Activated CD4-positive, alpha-beta memory T cell treated with anti-CD3 and anti-CD28 coated beads, Interleukin-2, amount 10 ng/mL, durations not matched to agents 7 days and 5 days (primary cell): ENCODE measurements at places on chromosomes 2 and 18. TPM values are rescaled to one million over a fixed set of nuclear protein-coding genes. Genes with fewer than 3 reads are reported as not detected.

The MBD1 gene
- 106 TPM for total RNA-seq

DNA sequence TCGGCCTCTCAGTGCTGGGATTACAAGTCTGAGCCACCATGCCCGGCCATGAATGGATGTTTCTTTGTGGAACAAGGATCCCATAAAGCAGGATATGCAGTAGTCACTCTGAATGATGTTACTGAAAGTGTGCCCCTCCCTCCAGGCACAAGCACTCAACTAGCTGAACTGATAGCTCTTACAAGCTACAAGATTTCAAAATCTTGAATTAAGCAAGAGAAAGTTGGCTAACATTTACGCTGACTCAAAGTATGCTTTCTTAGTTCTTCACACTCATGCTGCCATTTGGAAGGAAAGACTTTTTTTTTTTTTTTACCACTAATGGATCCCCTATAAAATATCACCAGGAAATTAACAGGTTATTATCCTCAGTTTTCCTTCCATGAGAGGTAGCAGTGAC is 549.0 kb upstream of the PKDCC start:
- DNase-seq = no peak

DNA sequence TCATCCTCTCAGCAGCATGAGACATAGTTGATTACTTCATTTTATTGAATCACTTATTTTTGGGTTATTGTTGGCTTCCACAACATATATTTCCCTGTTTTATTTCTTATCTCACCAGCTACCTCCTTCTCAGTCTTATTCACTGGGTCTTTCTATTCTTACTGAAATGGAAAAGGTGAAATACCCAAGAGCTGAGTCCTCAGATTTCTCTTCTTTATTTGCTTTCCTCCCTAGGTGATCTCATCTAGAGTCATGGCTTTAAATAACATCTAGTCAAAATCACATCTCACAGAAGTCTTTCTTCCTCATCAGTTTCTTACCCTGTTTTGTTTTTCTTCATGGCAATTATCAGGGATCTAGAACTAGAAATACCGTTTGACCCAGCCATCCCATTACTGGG is 105.0 kb upstream of the RBBP8 start:
- no peak for DNase-seq

- DNase-seq = no peak
Observed at GRCh38 chr2:17958466-17959092, 80.1 kb downstream of the KCNS3 start.

DNA sequence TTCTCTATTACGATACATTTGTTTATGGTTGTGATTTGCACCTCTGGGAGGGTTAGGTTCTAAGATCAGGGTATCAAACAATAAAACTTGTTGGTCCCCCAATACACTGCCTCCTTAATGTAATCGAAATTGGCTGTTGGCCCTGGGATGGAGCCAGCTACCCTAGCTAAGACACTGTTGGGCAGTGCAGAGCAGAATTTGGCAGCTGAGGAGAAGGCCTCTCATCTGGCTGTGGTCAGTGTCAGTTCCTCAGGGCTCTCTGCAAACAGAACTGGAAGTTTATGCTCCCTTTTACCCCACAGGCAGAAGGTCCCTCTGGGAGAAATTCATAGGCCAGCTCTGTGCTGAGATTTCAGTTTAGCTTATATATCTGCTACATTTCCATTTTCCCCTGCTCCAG is 8.6 kb upstream of the HAAO start:
- DNase-seq = no peak
